ENCODE measurements at places on chromosomes 4 and X. TPM values are rescaled to one million over a fixed set of nuclear protein-coding genes. Genes with fewer than 3 reads are reported as not detected.

DNA sequence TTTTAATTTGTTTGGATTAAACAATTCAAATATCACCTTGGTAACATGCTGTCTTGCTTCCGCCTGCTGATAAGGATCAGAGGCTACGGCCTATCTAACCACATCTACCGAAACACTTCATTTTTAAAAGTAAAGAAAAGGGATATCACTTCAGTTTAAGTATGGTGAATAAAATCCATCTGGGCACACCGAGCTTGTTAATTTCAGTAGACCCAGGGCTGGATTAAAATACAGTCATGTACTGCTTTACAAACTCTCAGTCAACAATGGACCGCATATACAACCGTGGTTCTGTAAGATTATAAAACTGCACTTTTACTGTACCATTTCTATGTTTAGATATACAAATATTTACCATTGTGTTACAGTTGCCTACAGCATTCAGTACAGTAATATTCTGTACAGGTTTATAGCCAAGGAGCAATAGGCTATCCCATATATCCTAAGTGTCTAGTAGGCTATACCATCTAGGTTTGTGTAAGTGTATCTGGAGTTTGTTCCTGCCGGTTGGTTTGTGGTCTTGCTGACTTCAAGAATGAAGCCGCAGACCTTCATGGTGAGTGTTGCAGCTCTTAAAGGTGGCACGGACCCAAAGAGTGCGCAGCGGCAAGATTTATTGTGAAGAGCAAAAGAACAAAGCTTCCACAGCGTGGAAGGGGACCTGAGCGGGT lies 40.0 kb downstream of the SEPTIN11 start:
- DNase-seq, result peak; percentile 49

DNA sequence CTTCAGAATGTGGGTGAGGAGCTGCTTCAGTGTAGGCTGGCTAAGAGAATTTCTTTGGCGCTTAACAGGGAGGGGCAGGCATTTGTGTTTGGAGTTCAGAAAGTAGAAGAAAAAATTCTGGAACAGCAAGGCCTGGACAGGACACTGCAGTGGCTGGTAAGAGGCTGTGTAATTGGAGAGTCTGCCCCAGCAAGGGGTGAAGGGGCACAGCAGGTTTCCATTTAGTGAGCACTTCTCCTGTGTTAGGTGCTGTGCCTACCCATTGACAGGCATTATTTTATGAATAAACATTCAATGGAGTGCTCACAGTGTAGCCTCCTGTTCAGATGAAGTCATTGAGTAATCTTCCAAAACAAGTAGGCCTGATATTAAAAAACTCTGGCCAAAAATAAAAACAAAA lies 10.7 kb upstream of the CPE start:
- DNase-seq, result no peak

The NSD2 gene
- total RNA-seq, result 115 TPM

- no peak for DNase-seq
These were observed 737 bp downstream of the NELFA start for GRCh38 chr4:2007804-2008670.

- no peak for DNase-seq
These were observed 34.1 kb downstream of the PRKG2 start for GRCh38 chr4:81180916-81181315.

The CENPVL1 gene
- not detected for total RNA-seq

The PNMA3 gene
- total RNA-seq, result 0.08 TPM

GRCh38 chr4:187135878-187136277 lies 412.2 kb upstream of the FAT1 start:
- no peak for DNase-seq

DNA sequence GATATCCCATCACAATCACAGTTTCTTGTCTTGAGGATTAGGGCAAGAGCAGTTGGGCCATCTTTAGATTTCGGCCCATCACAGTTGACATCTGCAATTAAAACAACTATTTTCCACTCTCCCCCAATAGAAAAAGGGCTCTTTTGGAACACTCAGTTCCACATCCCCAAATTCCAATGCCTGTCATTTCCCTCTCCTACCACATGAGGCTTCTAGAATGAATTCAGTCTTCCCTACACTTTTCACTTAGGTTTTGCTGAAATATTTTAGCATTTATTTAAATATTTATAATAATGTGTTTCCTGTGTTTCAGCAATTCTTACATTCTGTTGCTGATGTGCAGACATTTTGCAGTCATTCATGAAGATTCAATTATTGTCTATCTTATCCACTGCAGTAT lies 118.4 kb downstream of the COX18 start:
- DNase-seq, result no peak

The ZNF595 gene
- total RNA-seq, result 13.1 TPM

The HTR2C gene
- not detected for total RNA-seq

DNA sequence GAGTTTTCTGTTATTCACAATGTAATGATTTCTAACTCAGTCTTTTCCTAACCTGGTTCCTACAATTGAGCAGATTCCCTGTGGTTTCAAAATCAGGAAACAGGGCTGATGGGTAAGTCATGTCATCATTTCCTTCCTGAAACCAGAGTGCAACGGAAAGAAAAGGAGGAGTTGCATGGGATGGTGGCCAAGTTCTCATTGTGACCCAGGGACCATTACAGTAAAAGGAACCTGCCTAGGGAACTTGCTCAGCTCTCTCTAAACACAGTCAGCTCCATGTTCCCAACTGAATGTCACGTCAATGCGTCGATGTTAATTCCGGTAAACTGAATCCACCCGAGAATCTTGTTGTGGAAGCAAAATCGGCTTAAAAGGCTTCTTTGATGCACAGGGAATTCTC lies 51.2 kb downstream of the LGI2 start:
- DNase-seq, result peak; percentile 12

DNA sequence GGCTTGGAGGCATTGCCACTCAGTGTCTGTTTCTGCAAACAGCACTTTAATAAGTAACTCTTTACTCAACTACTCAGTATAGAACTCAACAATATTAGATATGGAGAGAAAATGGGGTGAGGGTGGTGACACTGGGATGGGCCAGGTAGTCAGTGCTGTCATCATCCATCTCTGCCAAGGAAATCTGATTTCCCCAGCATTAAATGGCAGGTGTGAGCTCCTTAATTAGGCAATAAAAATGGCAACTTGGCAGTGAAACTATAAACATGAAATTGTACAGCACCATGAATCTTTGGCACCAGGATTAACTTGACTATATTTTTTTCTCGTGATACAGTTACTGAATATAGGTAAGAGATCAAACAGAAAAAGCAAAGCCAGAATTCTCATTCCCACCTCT lies 146.2 kb downstream of the GLRA2 start:
- DNase-seq, result no peak

DNA sequence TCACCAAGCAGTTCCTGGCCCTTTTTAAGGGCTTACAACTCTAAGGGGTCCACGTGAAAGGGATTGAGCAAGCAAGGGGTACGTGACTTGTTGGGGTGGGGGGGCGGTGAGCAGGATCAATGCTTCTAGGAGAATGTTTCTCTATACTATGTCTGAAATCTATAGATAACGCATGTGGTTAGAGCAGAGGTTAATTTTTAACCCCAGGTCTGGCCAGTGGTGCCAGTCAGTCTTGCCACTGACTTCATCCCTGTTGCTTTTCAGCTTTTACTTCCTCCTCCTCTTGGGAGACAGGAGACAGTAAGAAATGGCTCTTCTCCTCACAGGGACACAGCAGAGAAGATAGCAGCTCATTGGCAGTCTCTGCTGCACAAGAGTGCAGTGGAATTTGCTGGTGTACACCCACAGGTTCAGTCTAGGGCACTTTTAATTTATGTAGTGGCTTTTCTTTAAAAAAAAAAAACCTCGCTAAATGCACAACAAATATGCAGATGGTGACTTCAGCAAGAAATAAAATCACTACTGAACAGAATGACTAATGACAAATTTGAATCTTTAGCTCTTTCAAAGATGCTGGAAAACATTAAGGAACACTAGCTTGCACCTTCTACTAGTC lies 190.5 kb downstream of the CCNG2 start:
- DNase-seq, result peak; percentile 26

The HSFX3 gene
- not detected for total RNA-seq

DNA sequence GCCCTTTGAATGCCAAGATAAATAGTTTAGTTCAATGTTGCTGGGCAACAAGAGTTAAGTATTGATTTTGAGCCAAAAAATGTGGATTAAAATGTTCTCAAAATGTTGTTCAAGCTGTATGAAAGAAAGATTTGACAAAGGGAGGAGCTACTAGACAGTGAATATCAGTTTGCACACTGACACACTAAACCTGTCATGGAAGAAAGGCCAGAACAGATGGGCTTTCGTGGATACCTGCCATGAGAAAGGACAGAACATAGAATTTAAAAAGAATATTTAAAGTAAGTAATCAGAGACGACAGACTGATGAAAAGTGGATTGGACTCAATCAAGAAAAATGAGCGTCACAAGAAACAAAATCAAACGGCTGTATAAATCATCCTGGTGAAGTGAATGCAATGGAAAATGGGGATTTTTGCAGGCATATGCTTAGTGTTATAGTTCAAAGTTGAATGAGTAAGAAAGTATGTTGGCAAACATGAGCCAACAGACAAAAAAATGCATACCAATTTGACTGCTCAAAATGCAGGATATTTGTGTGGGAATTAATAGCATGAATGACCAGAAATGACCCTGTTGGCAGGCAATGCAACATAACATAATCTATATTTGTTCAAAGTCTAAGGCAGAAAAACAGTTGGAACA lies 7.4 kb downstream of the PCDH18 start:
- no peak for DNase-seq

The GPR82 gene
- total RNA-seq, result 0.56 TPM

GRCh38 chr4:156615066-156615531 lies 356.5 kb downstream of the PDGFC start:
- no peak for DNase-seq

The WAS gene
- 6.6 TPM for total RNA-seq

- no peak for DNase-seq
These were observed 2.0 kb upstream of the ATRX start for GRCh38 chrX:77788050-77788449.

The UGT8 gene
- total RNA-seq, result 50.9 TPM

DNA sequence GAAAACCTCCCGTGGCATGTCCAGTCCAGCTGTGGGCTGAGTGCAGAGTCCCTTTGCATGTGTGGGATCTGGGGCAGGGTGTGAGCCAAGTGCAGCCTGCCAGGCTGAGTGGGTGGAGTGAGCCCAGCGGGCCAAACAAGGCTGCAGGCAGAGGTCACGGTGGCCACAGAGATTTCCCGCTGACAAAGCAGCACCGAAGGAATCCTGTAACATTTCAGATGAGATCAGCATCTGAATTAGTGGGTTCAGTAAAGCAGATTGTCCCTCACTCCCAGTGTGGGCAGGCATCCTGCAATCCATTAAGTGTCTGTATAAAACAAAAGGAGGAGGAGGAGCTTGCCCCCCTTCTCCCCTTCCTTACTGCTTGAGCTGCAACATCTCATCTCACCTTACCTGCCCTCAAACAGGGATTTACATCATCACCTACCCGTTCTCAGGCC lies 324.4 kb downstream of the FAT4 start:
- DNase-seq, result no peak

GRCh38 chr4:74402692-74403456 lies 37.9 kb downstream of the EREG start:
- DNase-seq, result no peak

- DNase-seq, result no peak
These were observed 57.9 kb upstream of the TMPRSS11A start for GRCh38 chr4:68021185-68021584.

DNA sequence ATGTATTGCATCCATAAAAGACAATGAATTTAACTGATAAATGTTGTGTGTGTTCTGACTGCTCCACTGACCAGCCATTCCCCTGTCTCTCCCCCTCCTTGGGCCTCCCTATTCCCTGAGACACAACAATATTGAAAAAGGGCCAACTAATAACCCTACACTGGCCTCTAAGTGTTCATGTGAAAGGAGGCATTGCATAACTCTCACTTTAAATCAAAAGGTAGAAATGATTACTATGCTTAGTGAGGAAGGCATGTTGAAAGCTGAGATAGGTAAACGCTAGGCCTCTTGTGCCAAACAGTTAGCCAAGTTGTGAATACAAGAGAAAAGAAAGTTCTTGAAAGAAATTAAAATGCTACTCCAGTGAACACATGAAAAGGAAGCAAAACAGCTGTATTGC lies 152.7 kb downstream of the POU4F2 start:
- no peak for DNase-seq

GRCh38 chrX:57771689-57772088 lies 91.6 kb upstream of the NLRP2B start:
- no peak for DNase-seq

The SORCS2 gene
- 0.21 TPM for total RNA-seq

The NR0B1 gene
- not detected for total RNA-seq
